ENCODE measurements at places on chromosomes 4 and X. TPM values are rescaled to one million over a fixed set of nuclear protein-coding genes. Genes with fewer than 3 reads are reported as not detected.

GRCh38 chr4:176769514-176769913, 23.2 kb downstream of the VEGFC start:
- peak; percentile 95 for DNase-seq

DNA sequence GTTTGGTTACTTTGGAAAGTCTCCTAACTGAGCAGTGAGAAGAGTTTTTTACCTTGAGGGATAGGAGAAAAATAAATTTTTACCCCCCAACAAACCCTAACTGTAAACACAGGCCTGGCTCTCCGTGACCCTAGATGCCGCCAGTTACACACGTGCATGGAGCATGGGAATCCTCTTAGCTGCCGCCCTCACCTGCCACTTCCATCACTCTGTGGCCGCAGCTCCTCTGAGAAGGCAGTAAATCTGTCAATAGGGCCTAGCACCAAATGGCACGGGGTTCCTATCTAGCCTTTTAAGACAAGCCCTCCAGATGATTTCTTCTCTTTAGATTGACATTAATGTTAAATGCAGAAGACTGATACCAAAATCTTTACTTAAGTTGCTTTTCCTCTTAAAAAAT, 330.3 kb upstream of the FAM241A start:
- no peak for DNase-seq

ARX gene
- total RNA-seq: not detected

ADH1B gene
- not detected for total RNA-seq

- peak; percentile 60 for DNase-seq
These were observed 21.0 kb upstream of the DCTD start for GRCh38 chr4:182938205-182938645.

DNA sequence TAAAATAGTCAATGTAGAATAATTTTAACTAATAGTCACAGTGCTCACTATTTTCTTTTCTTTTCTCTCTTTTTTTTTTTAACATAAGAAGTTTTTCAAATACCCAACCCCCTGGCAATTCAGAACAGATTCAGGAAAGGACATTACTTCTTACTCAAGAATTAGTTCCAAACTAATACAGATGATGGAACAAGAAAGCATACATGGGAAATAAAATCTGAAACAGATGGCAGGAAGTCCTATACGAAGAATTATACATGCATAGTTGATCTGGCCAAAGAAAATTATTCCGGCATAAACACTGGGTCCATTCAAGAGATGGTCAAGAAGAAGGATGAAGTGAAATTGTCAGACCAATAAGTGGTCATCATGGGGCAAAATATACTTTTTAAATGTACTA, 614.4 kb upstream of the INTU start:
- DNase-seq: no peak

GRCh38 chr4:76108467-76109181, 34.1 kb downstream of the ART3 start:
- no peak for DNase-seq

FHDC1 gene
- total RNA-seq: 0.19 TPM
